ENCODE measurements at places on chromosomes 2 and 18.

- peak; percentile 3 for DNase-seq
Measured at GRCh38 chr18:49723648-49724180, 89.6 kb downstream of the ACAA2 start.

DNA sequence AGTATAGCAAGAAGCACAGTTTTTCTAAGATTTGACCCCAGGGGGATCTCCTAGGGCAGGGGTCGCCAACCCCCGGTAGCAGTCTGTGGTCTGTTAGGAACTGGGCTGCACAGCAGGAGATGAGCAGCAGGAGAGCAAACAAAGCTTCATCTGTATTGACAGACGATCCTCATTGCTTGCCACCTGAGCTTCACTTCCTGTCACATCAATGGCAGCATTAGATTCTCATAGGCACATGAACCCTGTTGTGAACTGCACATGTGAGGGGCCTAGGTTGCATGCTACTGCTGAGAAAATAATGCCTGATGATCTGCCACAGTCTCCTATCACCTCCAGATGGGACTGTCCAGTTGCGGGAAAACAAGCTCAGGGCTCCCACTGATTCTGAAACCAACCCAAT is 136.2 kb downstream of the RGPD3 start:
- DNase-seq, result no peak

DNA sequence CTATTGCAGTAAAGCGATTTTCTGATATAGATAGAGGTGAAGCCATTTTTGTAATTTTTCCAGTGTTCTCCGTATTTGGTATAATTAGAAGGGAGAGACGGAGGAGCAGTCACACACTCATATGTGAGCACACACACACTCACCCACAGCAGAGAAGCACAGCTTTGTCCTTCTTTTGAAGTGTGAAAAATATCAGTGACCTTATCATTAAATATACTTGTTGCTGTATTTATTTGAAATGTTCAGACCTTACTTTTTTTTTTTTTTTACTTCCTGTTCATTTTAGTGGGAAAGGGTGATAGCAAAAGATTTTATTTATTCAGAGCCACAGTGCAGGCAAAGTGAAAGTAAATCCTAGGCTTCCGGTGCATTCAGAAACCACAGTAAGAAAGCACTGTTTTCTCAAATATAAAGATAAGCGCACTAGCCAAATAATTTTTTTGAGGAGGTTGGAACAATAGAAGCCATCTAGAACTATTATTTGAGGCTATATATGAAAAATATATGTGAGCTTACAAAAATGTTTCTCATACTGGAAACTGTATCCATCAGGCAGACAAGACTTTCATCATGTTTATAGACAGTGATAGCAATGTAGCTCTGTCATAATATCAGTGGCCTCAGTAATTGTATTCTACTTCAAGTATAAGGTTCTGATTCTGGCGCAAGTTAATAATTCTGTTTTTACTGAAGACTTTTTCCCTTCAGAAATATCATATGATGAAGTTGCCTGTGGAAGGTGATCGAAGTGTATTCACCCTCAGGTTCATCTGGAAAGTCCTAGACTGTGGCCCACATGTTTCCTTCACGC is 37.2 kb downstream of the TSHZ1 start:
- DNase-seq, result no peak

GRCh38 chr2:233598952-233599351 is 18.5 kb upstream of the UGT1A8 start:
- DNase-seq, result no peak

- DNase-seq, result no peak
Measured at GRCh38 chr18:5424903-5425664, 118.7 kb downstream of the EPB41L3 start.

GRCh38 chr18:27645929-27646328 is 460.8 kb upstream of the CHST9 start:
- DNase-seq, result no peak

GRCh38 chr2:68658266-68658665 is 14.9 kb downstream of the PROKR1 start:
- DNase-seq, result no peak

GRCh38 chr2:102848366-102848839 is 86.6 kb downstream of the TMEM182 start:
- DNase-seq, result no peak

DNA sequence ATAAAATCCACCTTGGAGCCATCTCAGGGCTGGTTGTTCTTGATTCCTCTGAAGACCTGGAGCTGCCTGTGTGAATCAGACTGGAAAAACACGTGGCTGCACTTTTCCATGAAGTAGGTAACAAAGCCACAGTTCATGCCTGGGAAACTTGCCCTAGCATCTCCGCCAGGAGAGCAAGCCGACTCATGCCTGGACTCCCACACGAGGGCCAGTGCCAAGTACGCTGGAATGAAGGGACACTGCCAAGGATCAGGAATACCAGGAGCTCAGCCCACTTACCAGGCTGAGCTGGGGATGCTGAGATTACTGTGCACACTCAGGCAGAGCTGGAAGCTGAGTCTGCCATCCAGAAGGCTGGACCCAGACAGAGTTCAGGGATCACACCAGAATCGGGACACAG is 10.9 kb upstream of the FHL2 start:
- DNase-seq, result no peak

- DNase-seq, result peak; percentile 74
Measured at GRCh38 chr2:233443511-233444183, 89.4 kb downstream of the DGKD start.

GRCh38 chr2:2899826-2900225 is 477.8 kb downstream of the EIPR1 start:
- no peak for DNase-seq

DNA sequence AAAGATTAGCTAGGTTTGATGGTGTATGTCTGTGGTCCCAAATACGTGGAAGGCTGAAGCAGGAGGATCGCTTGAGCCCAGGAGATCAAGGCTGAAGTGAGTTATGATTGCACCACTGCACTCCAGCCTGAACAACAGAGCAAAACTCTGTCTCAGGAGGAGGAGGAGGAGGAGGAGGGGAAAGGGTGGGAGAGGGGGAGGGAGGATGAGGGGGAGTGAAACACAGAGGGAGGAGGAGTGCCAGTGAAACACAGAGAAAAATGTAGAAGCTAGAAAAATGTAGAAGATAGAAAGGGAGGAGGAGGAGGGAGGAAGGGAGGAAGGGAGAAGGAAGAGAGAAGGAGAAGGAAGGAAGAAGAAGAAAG is 387.5 kb downstream of the MTX2 start:
- no peak for DNase-seq

- no peak for DNase-seq
Measured at GRCh38 chr2:65027616-65028244, 28.5 kb upstream of the CEP68 start.

GRCh38 chr2:85017411-85018048 is 46.6 kb downstream of the KCMF1 start:
- DNase-seq, result no peak

DNA sequence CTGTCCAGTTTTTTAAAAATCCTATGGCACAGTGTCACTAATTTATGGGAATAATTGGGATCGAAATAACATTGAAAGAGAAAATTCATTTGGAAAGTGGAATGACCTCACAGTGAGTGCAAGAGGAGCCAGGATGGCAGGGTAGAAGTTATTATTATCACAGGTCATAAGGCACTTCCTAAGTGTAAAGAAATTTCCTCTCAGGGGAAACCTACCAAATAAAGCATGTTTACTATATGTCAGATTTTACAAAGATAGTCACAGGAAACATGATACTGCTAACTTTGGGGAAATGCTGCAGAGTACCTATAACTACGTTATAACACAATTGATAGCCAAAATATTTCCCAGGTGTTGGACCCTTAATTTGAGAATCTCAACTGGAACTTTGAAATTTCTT is 226.3 kb upstream of the SMAD7 start:
- DNase-seq, result no peak

GRCh38 chr2:56450047-56450446 is 266.3 kb downstream of the CCDC85A start:
- no peak for DNase-seq

DNA sequence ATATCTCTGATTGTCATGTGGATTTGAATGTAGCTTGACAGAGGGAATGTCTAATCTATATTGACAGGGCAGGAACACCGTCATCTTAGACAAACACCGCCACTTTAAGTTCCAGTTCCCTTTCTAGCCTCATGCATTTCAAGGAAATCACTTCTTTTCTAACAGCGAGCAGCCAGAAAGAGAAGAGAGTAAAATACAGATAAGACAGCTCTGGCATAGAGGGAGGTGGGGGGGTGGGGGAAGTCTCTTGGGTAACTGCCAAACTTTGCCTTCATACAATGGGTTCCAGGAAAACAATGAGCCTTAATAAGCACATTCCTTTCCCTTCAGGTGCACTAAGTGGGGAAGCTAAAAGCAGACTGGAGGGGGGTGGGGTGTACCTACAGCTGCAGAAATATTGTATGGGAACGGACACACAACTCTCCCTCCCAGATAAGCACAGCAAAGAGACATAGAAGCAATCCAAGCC is 37.2 kb downstream of the CASP10 start:
- no peak for DNase-seq

DNA sequence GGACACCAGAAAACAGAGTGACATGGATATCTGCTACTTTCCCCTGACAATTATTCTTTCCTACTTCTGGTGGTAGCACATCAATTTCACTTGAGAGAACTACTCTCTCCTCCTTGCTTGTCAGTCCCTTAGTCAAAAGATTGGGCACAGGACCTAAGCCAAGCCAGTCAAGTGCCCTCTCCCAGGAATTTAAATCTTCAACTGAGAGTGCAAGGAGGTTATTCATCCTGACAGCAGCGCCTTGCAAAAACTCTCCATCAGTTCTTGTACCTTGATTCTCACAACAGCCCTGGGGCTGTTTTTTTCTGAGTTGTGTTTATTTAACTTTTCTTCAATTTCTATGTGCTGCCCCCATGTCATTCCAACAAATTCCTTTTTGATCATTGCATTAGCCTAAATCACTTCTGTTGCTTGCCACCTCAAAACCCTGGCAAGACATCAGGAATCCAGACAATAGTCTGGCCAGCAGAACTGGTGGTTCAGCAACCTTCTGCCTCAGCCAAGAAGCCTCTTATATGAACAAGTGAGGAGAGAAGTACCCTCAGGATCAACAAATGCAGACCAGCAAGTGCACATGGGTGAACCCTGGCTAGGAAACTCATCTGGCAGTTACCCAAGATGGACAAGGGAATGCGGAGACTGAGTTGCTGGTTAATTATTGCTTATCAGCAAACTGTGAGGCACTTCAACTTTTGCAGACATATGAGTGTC is 19.4 kb downstream of the COL4A3 start:
- DNase-seq, result no peak

GRCh38 chr18:57469884-57470283 is 34.7 kb downstream of the ONECUT2 start:
- no peak for DNase-seq

DNA sequence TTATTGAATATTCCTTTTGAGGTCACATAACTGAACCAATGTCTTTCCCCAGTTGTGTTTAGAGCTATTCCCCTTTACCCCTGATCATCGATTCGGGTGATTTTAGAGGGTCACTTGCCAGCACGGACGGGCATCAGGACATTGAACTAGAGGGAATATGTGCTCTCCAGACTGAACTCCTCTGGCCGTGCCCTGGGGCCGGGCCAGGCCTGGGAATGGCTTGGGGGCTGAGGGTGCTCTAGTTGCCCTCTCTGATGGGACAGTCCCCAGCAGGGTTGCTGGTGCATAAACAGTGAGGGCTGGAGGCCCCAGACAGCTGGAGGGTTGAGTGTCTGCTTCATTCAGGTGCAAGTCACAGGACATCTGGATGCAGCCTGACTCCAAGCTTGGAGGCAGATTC is 90.7 kb downstream of the SMIM21 start:
- DNase-seq, result no peak

GRCh38 chr2:223596208-223596607 is 6.0 kb downstream of the SCG2 start:
- DNase-seq, result no peak

- no peak for DNase-seq
Measured at GRCh38 chr2:106944215-106944614, 58.2 kb upstream of the ST6GAL2 start.

- no peak for DNase-seq
Measured at GRCh38 chr2:201128033-201128432, 12.1 kb downstream of the CFLAR start.

DNA sequence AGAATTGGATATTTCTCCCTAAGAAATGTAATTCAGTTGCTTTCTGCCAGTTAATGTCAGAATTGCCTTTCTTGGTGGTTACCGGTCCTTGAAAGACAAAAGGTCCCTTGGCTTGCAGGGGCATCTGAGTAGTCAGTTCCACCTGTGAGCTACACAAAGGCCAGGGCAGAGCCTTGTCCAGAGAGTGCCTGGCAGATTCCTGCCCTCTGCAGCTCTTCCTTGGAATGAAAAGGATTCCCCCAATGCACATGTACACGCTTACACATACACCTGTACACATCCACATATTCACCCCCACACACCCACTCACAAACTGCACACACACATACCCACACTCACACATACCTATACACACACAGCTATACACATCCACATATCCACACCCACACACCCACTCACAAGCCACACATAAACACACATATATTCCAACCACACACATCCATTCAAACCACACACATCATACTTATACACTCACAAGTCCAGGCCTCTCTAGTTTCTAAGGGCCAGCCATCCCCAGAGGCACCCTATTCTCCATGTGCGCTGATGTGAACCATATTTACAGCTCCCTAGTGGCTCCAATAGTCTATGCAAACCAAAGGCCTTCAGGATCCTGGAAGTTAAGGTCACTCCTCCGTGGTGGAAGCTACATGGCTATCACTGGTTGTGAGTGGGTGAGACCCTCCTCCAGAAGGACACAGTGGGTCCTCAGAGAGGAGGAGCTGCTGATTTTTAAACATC is 9.6 kb downstream of the CYRIA start:
- no peak for DNase-seq

- DNase-seq, result no peak
Measured at GRCh38 chr2:111884592-111884964, 585 bp upstream of the ANAPC1 start.

DNA sequence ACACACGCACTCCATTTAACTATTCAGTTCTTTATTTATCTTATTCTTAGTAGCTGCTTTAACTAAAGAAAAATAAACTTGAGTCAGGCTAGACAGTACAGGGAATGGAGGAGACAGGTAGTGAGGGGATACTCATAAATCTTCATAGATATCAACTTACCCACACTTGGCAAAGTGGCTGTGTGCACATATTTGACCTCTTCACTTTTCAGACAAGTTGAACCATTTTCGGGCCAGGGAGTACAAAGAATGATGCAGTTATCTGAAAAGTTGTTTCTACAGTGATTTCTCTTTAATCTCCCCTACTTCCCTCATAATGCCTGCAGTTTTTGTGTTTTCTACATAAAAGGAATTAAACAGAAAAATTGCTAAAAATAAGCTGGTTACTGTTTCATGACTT is 307.5 kb downstream of the GULP1 start:
- DNase-seq, result no peak

GRCh38 chr2:184769023-184769422 is 170.7 kb downstream of the ZNF804A start:
- DNase-seq, result no peak

GRCh38 chr2:10971161-10971887 is 59.6 kb downstream of the KCNF1 start:
- no peak for DNase-seq

- DNase-seq, result no peak
Measured at GRCh38 chr18:42275949-42276730, 321.1 kb downstream of the PIK3C3 start.

- no peak for DNase-seq
Measured at GRCh38 chr2:36427790-36428243, 72.2 kb downstream of the CRIM1 start.

Measured in activated T-cell treated with anti-CD3 and anti-CD28 coated beads for 24 hours (primary cell).